ENCODE measurements at places on chromosomes 5 and 9.

DNA sequence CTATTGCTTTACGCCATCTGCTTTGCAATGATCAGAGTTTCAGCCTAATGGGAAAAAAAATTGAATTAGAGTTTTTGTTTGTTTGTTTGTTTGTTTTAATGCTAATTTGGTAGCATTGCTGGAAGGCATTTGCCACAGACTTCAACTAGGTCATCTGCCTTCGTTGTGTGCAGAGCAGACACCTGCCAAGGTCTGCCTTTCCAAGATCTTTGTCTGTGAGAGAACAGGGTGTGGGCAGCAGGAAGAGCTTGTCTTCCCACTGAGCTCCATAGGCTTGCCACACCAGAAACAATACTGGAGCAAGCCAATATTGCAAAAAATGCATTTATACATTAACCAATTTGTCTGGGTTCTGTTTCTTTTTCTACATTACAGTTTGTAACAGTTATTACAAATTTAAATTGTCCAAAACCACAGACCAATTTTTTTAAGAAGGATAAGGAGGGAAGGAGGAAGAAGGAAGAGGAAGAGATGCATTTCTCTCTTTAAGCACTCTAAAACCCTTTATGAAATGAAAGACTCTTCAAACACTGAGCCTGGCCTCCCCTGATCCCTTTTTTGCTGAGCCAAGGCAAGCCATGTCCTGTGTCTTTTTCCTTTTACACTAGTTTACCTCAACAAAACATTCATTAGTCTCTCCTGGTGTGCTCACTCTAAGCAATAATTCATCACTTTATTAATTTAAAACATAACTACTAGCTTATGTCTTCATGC is 210.5 kb downstream of the SNX18 start:
- DNase-seq: no peak

DNA sequence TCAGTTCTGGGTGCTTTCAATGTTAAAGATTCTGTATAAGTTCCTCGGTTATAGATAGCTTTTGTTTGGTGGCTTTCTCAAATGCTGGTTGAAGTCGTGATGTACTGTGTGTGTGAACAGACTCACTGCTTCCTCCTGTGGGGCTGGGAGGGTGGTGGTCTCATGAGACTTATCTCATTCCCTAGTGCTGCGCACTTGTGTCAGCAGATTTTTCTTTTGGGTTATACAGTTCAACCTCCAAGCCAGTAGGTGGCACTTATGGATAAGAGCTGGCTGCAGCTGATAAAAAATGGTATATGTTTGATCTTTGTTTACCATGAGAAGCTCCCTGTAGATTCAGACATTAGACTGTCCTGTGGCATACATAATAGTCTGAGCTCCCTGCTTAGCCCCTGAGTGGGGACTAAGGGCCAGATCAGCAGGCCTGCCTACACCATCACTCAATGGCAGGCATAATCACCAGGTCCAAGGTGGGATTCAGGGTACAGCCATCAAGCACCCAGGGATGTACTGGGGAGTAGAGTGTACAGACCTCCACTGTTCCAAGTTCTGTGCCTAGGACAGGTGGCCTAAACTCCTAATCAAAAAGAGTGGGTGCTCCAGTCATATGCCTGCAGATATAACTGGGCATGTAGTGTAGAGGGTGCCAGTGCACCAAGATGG is 174.2 kb downstream of the OXCT1 start:
- DNase-seq: no peak

DNA sequence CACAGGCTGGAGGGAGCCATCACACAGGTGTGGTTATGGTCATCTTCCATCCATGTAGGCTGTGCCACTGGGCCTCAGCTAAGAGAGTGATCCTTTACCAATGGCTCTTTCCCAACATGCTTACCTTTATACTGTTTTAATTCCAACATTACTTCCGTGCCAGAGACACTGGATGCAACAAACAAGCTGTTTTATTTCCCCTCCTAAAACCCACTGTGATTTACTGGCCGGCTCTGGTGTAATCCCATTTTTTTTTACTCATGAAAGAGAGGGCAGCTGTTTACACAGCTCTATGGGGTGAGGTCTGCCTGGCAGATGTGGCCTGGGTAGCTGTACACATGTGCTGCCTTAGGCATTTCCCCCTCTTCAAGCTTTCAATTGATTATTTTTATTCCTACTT is 58.5 kb downstream of the MACROH2A1 start:
- no peak for DNase-seq

DNA sequence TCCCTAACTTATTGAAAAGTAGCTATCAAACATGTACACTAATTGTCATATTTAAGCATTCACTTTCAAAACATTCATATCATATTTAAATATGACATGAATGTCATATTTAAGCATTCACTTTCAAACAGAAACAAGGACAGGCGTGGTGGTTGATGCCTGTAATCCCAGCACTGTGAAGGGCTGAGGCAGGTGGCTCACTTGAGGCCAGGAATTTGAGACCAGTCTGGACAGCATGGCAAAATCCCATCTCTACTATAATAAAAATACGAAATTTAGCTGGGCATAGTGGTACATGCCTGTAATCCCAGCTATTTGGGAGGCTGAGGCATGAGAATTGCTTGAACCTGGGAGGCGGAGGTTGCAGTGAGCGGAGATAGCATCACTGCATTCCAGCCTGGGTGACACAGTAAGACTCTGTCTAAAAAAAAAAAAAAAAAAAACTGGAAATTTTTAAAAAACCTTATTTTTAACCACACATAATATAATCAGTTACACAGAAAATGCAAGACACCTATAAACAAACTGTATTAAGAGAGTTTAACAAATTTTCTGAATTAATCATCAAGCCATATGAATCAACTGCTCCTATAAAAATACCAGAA is 88.1 kb downstream of the LPAR1 start:
- DNase-seq: no peak

DNA sequence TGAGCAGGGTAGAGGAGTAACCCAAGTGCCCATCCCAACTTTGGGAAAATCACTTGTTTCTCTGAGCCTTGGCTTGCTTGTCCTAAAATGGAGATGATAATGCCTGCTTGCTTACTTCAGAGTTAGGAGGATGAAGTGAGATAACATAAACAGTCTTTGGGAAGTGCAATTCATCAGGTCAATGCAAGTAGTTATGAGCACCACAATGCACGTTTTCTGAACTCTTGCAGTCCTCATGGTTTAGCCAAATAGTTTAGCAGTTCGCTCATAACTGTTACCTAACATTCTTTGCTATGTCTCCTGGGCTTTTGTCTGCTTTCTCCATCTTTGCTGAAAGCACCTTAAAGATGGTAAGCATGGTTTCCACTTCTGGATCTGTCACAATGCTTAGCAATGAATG is 270.0 kb downstream of the ADAMTSL1 start:
- DNase-seq: no peak

- DNase-seq: no peak
Observed at GRCh38 chr5:111453747-111454146, 58.6 kb downstream of the STARD4 start.

DNA sequence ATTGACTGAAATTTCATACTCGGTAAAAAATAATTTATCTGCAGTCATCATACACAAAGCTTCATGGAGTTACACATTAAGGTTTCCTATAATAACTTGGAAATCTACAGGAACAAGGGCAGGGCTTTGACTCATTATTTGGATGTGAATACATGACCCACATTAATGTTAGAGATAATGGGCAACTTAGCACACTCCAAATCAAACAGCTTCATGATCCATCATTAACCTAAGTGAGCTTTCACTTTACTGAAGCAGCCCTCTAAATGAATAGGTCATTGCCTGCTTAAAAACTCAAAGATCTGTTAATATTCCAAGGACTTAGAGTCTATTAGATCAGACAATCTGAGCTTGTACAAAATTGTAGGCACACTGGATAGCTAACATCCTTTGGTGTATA is 9.0 kb downstream of the CDH12 start:
- no peak for DNase-seq

All from NCI-H1436 (cell line).